ENCODE measurements at places on chromosomes 1 and 21.

DNA sequence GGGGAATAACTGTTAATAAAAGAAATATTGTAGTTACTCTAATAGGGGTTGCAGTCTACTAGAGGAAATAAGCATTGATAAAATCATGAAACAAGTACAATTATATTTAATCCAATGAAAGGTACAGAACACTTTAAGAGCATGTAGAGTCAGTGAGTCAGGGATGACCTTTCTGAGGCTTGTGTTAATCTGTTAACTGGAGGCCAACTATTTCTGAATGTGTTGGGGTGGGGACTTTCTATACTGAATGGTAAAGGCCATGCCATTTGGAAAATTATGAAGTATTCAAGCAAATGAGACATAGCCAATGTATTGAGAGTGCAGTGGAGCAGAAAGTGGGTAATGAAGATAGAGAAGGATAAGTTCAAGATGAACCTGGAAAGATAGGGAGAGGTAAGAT lies 646.2 kb downstream of the ADGRL2 start:
- DNase-seq, result no peak

DNA sequence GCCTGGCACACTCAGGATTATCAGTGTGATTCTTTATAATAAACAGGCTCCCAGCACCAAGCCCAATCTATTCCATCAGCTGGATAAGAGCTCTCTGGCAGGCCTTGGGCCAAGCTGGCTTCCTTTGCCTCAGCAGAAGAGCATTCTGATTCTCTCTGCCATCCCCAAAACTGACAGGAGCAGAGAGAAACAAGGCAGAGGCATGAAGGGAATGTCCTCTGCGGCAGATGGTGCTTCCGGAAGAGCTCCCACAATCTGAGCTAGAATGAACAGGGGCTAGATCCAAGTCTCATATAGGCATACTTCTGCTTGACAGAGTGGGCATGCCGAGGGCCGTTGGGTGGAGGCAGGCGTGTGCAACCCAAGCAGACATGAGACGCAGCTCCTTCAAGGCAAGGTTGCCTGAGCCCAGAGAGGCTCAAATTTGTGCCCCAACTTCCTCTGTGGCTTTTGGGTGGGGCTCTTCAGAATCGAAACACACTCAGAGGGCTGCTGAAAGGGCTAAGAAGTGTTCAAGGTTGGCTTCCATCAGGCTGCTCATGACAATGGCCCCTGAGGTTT lies 4.0 kb downstream of the CAPN2 start:
- DNase-seq, result no peak

- peak; percentile 37 for DNase-seq
Observed at GRCh38 chr1:200302192-200302920, 107.5 kb downstream of the ZNF281 start.

DNA sequence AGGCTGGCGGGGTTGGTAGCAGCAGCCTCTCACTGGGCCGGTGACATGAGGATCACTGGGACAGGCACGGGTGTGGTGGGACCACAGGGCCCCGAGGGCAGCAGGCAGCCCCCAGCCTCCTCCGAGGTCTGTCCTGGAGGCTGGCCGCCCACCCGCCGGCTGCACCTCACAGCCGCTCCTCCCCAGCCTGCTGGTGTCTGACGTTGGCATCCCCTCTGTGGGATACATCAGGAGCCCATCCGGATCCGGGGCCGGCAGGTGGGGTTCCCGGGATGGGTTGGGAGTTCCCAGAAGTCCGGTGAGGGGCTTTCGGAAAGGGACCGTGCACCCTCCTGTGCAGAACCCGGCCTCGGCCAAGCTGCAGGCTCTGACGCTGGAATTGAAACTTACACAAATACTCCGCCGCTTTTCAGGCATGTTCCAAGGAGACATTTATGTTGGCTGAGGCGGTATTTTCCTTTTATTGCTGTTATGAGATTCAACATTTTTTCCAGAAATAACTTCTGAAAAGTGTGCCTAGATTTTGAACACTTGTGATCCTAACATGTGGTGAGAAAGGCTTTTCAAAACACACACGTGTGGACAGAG lies 142.1 kb upstream of the ARHGEF16 start:
- no peak for DNase-seq

DNA sequence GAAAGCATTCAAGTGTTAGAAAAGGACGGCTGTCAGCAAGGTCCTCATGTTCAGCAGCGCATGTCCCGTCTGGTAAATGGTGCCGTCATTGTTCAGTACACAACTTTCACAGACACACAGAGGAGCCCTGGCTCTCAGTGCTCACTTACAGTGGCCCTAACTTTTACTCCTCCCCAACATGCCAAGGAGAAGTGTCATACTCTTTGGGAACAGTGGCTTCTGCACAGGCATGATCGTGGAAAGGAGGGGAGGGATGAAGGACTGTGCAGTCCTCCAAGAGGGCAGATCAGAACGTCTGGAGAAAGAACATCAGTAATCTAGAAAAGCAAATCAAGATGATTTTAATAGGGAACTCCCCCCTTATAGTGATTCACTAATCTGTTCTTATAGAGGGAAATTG lies 3.8 kb upstream of the GRHL3 start:
- no peak for DNase-seq

DNA sequence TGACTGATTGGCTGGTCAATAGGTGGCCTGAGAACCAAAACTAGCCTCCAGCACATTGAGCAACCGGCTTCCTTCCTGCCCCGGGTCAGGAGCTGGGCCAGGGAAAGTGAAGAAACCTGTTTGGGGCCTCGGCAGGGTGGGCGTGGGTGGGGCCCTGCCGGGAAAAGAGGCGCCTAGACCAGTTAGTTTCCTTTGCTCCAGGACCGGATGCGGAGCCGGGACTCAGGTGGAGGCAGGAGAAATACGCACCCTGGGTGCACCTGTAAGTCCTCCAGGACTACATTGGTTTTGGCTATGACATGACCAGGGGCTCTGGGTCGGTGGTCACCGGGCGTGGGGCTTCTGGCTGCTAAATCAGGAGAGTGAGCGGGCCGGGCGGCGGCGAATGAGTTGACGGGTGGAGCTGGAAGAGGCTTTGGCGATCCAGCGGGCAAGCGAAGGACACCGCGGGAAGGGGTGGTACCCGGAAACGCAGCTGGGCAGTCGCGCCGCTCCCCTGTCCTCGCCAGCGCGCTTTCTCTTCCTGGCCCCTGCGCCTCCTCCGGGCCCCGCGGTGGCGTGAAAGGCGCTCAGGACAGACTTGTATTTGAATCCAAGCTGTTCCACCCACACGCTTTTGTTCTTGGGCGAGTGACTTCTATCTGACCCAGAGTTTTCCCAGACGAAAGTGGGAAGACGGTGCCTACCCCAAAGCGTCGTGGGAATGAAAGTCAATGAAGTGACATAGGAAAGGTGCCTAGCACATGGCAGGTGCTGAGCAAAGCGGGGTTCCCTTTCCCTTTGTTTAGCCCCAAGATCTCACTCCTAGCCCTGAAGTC lies 30.6 kb upstream of the JUN start:
- no peak for DNase-seq

- DNase-seq, result no peak
Observed at GRCh38 chr21:39902986-39903385, 35.7 kb downstream of the PCP4 start.

GRCh38 chr1:212987702-212988322 lies 27.9 kb downstream of the ANGEL2 start:
- DNase-seq, result no peak

All from HuH-7 (cell line).